ENCODE measurements at places on chromosomes 3 and 15.
A peak's percentile ranks its signal among the peaks of the same experiment; 100 is the strongest.

- DNase-seq = peak; percentile 47
Observed at GRCh38 chr3:188854772-188855149, 317.0 kb upstream of the TPRG1 start.

DNA sequence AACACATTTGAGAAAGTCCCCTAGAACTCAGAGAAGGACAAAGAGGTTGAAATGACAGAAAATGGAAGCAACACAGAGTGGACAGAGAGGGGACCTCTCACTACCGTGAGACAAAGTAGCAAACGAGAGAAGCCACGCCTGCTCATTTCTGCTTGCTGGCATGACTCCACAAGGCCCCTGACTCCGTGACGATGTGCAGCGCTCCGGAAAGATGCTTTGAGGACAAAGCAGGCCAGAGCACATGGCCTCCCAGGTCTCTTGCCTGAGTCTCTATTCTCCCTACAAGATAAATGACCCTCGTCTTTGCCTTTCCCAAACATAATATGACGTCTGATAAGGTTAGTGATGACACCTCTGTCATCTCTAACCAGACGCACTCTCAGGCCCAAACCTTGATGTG is 63.8 kb upstream of the CTSH start:
- no peak for DNase-seq

DNA sequence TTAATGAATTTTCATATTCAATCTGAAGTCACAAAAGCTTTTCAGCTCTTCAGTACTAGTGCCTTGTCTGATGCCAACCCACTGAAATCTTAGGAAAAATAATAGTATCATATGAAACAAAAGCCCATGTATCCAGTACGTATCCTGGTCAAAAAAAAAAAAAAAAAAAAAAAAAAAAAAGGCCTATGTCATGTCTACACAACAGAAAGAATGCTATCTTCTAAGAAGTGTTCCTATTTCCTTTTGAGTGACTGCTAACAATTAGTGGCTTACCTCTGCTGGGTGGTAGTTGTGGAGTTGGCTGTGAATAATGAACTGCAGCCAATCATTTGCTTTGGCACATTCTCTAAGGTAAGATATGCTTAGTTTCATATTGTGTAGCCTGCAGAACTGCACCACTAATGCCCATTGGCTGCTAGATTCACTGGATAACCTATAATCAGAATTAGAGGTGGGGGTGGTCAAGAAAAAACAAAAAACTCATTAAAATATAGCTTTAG is 59.6 kb downstream of the EIF3J start:
- no peak for DNase-seq

- no peak for DNase-seq
Observed at GRCh38 chr15:98760975-98761374, 112.6 kb downstream of the IGF1R start.

DNA sequence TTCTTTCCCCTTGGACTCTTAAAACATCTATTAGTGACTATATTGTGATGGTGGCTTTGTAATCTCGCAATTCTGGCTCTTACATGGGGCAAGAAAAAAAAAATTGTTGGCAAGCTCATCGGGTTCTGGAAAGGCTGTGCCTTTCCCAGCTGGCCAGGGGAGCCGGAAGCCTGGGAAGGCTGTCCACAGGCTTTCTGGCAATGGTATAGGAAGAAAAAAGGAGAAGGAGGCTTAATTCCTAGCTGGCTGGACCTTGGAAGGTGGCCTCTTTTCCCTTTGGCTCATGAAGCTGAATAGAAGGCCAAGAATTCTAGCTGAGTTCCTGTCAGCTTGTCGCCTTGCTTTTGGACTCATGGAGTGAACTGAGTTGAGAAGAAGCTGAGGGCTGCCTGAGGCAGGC is 243.5 kb upstream of the SEMA6D start:
- DNase-seq = no peak

- no peak for DNase-seq
Observed at GRCh38 chr3:140911822-140912221, 29.8 kb upstream of the SLC25A36 start.

- DNase-seq = no peak
Observed at GRCh38 chr3:134228035-134228434, 22.6 kb downstream of the RYK start.

- no peak for DNase-seq
Observed at GRCh38 chr3:46665763-46666452, 27.6 kb downstream of the ALS2CL start.

GRCh38 chr15:69095274-69095673 is 65.2 kb upstream of the GLCE start:
- DNase-seq = no peak

GRCh38 chr15:57345584-57345983 is 30.7 kb upstream of the CGNL1 start:
- no peak for DNase-seq

GRCh38 chr3:62809369-62809768 is 65.8 kb downstream of the CADPS start:
- no peak for DNase-seq

GRCh38 chr3:73467211-73467610 is 157.5 kb downstream of the PDZRN3 start:
- DNase-seq = no peak

GRCh38 chr15:63800739-63801138 is 33.0 kb downstream of the HERC1 start:
- DNase-seq = no peak

DNA sequence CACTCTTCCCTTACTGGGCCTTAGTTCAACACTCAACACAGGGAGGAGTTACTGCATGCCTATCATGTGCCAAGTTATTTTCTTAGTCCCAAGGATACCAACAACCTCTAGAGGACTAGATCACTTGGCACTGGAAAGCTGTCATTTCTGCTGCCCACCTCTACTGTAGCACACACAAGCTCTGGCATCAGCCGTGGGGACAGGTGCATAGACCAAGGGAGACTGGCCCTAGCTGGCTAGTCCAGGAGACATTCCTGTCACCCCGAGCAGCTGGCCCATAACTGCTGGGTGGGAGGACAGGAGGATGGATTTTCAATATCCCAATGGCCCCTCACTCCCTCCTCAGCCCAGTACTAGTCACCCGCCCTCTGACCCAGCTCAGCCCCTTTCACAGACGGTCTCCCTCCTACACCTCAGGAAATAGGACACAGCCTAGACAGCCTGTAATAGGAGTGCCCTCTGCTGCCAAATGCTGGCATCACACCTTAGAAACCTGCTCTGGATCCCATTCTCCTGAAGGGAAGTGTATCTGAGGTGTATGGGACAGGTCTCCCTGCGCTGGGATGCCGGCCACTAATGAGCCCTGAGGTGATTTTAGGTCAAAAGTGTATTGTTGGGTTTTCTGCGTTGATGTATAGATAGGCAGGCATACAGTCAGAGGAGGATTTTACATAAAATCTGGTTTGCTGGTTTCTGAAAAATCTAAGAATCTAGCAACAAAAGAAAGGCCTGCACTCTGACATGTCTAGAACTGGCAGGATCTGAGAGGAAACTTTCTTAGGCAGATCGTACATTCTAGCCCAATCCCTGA is 3.4 kb upstream of the DZIP1L start:
- peak; percentile 63 for DNase-seq

DNA sequence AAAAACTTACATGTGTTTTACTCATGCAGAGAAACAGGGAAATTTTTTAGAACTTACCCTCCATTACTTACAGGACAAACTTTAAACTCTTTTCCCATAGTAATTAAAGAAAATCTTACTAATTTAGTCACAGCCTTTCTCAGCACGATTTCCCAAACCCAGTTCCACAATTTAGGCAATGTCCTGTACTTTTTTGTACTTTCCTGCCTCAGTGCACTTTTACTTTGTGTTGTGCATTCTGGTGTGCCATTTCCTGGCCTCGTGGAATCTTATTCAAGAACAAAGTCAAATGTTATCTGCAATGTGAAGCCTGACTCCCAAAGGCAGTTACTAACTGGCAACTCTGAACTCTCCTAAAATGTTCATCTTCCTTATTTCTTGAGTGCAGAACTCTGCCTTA is 1.9 kb downstream of the SLC33A1 start:
- DNase-seq = no peak

GRCh38 chr3:98518816-98519215 is 3.9 kb downstream of the CLDND1 start:
- no peak for DNase-seq

- peak; percentile 34 for DNase-seq
Observed at GRCh38 chr3:115018694-115019093, 128.4 kb downstream of the ZBTB20 start.

- no peak for DNase-seq
Observed at GRCh38 chr15:92118162-92118935, 264.8 kb downstream of the SLCO3A1 start.

DNA sequence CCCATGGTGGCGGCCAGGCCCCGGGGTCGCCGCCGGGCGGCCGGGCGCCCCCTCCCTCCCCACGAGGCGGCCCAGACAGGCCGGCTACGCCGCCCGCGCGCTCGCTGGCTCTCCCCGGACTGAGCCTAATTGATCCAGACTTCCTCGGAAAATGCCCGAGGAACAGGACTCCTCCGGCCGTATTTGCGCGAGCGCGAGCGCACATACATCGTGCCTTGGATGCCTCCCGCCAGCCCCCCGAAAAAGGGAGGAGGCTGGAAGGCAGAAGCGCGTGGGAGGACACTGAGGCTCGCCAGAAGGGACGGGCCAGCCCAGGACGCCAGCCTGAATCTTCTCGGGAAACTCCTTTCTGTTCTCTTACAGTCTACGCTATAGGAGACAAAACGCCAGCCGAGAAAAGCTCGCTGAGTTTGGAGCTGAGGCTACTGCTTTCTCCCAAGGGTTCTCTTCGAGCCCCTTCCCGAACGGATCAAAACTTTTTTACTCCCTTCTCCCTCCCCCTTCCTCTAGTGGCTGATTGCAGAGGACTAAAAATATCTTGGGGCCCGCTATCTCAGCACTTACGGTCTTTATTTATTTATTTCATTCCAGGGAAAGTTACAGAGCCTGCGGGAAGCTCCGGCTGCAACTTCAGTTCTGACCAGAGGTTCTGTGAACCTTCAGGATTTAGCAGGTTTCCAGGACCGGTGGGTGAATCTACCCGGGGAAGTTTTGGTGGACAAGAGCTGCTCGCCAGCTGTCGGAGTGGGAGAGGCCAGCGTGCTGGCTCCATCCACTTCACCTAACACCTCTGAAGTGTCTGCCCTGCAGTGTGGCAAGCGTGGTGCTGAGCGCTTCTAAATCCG is at the start of gene PDZRN3:
Gene PDZRN3, minus strand, starts transcription at position 121 of the 845 bp plus-strand sequence.
- peak; percentile 64 for DNase-seq

- DNase-seq = peak; percentile 62
Observed at GRCh38 chr3:188468662-188469061, 314.7 kb downstream of the LPP start.

- peak; percentile 35 for DNase-seq
Observed at GRCh38 chr3:109081746-109082510, 36.0 kb downstream of the MORC1 start.

- no peak for DNase-seq
Observed at GRCh38 chr3:47567149-47567548, 11.5 kb downstream of the CSPG5 start.

GRCh38 chr3:133042778-133043177 is 4.6 kb downstream of the TMEM108 start:
- peak; percentile 40 for DNase-seq

DNA sequence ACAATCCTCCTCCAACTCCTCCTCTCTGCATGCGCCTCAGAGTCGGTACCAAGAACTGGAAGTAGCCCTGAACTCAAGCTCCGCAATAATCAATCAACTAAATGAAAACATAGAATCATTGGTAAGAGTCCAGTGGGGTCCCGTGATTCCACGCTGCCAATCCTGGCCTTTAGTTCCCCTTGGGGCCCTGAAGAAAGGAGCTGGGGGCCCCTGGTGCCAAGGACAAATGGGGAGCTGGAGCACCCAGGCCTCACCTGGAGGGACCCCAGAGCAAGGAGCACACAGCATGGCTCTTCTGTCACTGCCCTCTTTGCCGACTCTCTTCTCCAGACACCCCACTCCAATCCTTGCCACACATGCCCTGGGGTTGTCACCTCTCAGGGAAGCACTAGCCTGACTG is 80.3 kb downstream of the ADAMTS7 start:
- no peak for DNase-seq

DNA sequence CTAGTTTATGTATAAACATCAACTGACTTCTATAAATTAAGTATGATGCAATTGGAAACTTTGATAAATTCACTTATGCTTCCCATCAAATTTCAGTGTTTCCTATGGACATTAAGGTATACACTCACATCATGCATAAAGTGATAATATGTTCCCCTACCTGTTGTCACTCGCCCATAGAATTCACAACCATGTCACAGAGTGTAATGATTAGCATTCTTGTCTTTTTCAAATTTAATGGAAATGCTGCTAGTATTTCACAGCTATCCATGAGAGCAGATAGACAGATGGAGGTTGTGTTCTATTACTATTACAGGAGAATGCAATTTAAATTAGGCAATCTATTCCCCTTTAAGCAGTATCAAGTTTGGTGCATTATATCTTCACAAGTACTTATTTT is 984 bp downstream of the PLSCR4 start:
- no peak for DNase-seq

DNA sequence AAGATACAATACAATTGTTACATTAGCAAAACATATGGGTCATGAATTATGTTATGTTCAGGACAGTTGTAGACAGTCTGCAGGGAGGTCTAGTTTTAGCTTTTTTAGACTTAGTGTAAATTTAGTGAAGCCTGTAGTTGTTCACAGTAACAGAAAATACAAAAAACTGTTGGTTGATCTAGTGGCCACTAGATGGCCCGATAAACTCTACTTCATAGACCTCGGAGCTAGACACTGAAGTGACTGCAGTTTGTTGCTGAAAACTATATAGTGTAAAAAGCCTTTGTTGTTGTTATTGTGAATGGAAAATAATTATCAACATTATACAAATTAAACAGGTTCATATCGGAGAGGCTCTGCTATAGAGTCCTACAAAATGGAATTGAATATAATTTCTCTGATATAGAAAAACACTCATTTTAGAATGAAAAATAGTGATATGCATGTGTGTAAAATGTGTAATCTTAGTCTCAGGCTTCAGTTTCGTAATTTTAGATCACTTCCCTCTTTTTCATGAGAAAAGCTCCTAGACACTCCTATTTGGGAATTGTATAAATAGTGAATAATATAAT is 18.3 kb downstream of the MAGEL2 start:
- no peak for DNase-seq

DNA sequence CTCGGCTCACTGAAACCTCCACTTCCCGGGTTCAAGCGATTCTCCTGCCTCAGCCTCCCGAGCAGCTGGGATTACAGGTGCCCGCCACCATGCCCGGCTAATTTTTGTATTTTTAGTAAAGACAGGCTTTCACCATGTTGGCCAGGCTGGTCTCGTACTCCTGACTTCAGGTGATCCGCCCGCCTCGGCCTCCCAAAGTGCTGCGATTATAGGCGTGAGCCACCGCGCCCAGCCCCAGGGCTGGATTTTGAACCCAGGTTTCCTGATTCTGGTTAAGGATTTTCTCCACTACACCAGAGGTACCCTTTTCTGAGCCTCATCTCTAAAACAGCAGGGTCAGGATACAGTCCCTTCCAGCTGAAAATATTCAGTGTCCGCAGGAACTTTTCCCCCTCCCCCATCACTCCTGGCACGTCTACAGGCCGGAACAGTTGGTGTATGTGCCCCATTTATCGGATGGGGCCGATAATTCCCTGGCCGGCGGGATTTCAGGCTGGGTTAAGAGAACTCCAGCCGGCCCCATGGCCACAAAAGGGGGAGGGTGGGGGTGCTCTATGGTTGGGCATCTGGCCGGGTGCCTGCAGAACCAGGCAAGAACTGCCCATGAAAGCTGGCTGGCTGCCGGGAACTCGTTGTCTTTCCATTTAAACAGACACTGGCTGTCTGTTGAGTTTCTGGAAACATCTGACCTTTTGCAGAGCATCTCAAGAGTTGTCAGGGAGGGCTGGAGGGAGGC is 26.8 kb upstream of the SEMA4B start:
- peak; percentile 76 for DNase-seq
